RWPE2 (cell line): ENCODE measurements at places on chromosomes 5 and 9.

- DNase-seq, result no peak
Observed at GRCh38 chr5:67827541-67827940, 388.0 kb upstream of the PIK3R1 start.

GRCh38 chr5:66002415-66002814 is 76.0 kb downstream of the ERBIN start:
- no peak for DNase-seq

GRCh38 chr5:169412831-169413230 is 111.9 kb upstream of the SLIT3 start:
- no peak for DNase-seq

- no peak for DNase-seq
Observed at GRCh38 chr5:149544028-149544420, 7.2 kb downstream of the CSNK1A1 start.

DNA sequence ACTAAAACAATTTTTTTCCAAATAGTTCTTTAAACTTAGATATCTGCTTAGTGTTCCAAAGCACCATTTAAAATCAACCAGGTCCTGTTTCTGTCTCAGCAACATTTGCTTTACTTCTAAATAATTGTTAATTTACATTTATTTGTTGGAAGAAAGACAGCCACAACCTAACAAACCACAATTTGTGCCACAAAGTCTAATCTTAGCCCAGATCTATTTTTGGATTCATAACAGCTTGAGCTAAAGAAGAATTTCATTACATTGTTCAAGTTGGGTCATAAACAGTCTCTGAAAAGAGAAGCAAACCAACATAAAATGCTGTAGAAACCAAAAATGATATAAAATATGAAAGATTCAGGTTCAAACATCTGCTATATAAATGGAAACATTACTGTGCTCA is 24.4 kb downstream of the MLLT3 start:
- DNase-seq, result no peak

- no peak for DNase-seq
Observed at GRCh38 chr9:125612616-125613015, 94.4 kb downstream of the MAPKAP1 start.

DNA sequence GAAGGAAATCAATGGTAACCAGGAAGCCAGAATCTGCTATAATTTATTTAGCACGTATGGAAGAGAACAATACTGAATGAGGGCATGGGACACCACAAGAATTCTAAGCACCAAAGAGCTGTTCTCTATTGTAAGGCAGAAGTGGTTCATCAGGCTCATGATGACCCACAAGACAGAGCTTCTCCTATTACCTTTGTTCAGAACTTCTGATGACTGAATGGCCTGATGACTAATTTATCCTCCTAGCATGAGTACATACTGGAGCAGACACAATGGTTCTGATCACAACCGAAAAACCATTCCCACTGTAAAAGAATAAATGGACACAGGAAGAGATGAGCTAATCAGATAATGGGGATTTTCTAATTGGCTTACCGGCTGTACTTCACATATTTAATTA is 329.8 kb upstream of the PDE4D start:
- DNase-seq, result no peak

- no peak for DNase-seq
Observed at GRCh38 chr5:158126442-158127405, 267.8 kb upstream of the CLINT1 start.

DNA sequence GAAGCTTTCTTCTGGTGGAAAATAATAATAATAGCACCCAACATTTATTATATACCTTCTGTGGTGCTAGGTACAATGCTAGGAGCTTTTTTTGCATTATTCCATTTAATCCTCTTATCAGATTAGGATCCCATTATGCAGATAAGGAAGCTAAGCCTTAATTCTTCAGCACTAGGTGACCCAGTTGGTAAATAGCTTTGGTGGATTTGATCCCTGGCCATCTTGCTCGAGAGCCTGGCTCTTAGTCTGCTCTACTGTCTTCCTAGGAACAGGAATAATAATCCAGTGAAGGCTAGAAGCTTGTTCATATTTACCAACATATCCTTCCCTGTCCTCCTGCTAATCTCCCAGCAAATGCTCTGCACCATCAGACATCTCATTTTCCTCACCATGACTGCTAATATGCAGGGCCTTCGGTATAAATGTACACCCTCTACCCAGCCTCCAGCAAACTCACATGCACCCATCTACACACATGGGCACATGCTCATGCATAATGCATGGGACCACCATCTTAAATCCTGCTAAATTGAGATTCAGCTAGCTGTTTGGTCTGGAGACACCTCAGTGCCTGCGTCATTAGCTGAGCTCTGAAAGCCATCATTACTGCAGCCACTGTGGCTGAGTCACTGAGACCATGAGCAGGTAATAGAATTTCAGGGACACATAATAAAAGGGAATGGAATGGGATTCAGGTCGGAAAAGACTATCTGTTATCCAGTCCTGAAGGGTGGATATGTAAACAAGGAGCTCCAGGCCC is 87.5 kb downstream of the TRIM32 start:
- no peak for DNase-seq

DNA sequence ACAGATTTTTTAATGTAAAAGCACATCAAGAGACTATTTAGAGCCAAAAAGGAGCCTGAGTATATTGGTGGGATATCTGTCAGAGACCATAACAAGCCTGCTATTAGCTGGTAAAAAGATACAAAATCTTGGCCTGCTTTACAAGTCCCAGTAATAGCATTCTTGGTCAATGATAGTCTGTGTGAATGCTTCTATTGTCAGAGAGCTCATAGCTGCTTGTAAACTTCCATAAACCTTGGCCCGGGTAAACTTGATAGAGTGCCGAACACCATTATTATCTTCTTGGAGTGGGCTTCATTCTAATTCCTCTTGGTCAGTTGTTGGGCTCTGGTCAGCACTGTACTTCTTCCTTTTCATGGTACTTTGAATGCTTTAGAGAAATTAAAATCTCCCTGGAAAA is 64.0 kb downstream of the UBAP1 start:
- no peak for DNase-seq

DNA sequence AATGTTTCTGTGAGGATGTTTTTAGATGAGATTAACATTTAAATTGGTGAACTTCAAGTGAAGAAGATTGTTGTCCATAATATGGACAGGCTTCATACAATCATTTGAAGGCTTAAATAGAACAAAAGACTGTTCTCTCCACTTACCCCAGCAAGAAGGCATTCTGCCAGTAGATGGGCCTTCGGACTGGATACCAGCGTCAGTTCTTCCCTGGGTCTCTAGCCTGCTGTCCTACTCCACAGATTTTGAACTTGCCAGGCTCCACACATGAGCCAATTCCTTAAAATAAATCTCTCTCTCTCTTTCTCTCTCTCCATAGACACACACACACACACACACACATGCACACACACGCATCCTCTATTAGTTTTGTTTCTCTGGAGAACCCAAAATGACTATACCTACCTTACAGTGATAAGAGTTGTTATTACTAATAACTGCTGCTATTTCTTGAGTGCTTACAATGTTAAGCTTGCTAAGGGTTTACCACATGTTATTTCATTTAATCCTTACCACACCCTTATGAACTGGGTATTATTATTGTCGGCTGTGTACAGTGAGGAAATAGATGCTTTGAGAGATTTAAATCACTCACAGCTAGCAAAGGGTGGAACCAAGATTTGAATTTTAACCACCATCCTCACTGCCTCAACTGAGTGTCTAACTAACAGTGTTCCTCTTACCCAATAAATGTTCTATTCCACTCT is 19.8 kb upstream of the IQGAP2 start:
- no peak for DNase-seq

DNA sequence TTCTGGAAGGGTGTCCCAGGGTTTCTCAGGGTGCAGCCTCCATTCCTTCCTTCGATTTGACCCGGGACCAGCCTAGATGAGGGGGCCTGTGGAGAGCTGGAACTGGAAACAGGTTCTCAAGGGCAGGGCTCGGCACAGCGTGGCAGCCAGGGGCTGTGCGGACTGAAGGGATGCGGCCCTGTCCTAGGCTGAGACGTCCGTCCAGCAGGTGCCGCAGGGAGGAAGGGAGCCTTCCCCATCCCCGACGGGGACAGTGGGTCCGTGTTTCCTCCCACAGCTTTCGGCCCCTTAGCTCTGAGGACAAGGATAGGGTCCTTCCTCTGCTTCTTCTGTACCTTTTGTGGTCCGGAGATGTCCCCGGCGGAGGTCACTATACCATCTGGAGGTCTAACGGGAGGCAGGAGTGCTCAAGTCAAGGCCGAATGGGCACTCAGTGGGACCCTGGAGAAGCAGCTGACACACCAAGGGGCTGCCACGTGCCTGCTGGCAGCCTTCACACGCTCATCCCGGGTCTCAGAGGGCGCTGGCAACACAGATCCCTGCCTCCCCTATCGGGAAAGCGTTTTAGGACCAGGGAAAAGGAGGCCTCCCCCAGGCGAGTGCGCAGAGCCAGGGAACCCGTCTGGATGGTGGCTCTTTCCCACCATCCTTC is 49.9 kb downstream of the USP20 start:
- no peak for DNase-seq

DNA sequence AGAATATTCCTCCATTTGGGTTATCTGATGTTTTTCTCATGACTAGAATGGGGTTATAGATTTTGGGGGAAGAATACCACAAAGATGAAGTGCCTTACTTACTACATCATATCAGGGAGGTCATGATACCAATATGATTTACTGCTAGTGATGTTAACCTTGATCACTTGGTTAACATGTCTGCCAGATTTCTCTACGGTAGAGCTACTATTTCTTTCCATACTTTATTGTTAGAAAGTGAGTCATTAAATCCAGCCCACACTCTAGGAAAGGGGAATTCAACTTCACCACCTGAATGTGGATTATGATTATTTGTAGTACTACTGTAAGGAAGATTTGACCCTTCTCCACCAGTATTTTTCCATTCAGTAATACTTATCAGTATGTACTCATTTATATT is 64.7 kb downstream of the UBE2R2 start:
- no peak for DNase-seq

DNA sequence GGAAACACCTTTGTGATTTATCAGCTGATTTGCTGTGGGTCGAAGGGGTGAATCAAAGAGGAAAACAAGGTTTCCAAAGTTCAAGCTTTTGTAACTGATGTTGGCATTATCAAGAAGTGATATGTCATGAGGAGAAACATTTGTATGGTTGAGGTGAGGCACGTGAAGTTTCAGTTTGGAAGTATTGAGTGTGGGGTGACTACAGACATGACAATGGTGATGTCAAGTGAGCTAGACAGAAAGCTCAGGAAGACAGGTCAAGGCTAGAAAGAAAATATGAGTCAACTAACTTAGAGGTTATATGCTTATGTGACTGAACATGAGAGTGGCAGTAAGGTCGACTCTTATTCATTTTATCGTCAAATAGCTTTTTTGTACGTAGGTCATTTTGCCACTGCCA is 99.1 kb downstream of the RAB3C start:
- DNase-seq, result no peak

GRCh38 chr9:125172031-125172755 is 17.4 kb downstream of the PPP6C start:
- DNase-seq, result no peak

DNA sequence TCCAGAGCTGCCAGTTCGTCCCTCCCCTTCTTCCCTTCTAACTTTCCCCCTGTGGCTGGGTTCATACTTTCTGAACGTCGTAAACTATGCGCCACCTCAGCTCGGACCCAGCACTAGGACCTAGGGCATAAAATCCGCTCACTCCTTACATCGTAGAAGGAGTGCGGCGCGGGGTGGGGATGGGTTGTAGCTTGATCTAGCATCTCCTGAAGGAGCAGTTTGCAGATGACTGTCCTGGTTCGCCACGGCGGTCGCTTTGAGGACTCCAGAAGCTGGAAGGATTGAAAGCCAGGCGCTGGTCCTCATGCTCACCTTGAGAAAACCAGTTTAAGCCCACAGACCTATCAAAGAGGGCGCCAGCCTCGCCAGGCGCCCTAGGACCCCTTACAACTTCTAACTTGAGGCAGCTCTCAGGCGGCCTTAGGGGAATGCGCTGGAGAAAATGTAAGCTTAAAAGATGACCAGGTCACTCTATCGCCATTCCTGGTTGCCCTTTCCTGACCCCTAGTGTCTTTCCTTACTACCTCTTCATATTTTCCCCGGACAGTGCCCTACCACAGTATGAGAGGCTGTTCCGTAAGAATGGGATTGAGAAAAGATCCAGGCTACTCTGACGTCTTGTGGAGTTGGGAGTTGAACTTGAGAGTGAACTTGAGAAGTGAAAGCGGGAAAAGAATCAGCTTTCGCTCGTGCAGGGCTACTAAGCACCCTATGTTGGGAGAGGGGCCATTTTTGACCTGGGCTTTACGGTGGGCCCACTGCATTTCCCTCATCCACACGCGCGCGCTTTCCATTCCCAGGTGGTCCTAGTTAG is 2.8 kb downstream of the RORB start:
- DNase-seq, result no peak

DNA sequence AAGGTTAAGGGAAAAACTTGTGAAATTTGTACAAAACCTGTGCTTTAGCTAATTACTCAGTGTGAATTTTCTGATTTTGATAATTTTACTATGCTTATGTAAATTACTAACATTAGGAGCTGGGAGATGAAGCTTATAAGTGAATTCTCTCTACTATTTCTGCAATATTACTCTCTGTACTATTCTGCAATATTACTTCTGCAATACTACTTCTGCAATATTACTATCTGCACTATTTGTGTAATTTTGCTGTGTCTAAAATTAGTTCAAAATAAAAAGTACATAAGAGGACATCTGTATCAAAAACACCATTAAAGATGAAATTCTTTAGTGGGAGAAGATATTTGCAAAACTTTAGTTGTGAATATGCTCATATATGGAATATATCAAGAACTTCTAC is 62.9 kb downstream of the C9 start:
- DNase-seq, result no peak

DNA sequence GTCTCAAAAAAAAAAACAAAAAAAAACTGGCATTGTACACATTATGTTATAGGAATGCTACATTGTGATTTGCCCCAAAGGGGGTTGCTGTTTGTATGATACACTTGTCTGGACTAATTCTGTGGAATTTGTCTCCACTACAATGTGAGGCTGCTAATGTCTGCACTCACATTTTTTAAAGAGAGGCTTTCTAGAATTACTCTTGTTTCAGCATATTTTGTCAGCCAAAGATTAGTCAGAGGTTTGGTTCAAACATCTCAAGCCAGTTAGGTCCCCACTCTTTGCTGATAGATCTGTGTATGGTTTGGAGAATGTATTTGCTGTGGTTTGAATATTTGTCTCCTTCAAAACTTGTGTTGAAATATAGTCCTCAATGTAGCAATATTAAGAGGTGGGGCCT is 59.3 kb upstream of the ZNF169 start:
- no peak for DNase-seq
